ENCODE measurements at places on chromosomes 13 and 19. TPM values are rescaled to one million over a fixed set of nuclear protein-coding genes. Genes with fewer than 3 reads are reported as not detected.

- no peak for DNase-seq
Measured at GRCh38 chr13:41325752-41326151, 14.7 kb downstream of the NAA16 start.

UBE2L5 gene
- not detected for polyA plus RNA-seq

TNFSF13B gene
- 0.30 TPM for polyA plus RNA-seq

DNA sequence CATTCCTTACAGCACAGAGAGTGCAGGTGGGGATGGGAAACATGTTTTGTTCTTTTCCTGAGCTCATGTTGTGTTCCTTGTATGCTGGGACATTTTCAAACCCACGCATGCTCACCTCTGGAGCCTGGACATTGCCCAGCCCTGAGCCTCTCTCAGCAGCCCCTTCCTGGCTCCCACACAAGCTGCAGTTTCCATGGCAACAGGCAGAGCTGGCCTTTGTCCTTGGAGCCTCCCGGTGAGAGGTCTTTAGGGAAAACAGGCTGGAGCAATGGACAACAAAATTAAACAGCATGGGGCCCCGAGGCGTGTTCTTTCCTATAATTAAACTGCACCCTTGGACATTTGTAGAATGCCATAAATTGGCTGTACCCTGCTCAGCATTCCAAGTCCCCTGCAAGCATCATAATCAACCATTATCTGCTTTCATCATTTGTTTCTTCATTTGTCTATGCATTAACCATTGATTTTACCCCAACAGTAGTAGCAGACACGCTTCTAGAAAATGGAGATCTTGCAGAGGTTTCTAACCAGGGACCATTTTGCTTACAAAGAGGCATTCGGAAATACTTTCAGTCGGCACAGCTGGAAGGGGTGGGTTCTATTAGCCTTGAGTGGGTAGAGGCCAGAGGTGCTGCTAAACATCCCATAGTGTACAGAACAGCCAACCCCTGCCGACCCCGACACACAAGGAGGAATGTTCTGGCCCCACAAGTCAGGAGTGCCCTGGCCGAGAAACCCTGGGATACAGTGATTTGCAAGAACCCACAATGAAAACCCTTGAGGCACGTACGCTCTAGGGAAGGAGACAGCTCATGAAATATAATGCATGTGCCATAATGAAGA is 133.4 kb upstream of the PEG3 start:
- peak; percentile 94 for DNase-seq

DNA sequence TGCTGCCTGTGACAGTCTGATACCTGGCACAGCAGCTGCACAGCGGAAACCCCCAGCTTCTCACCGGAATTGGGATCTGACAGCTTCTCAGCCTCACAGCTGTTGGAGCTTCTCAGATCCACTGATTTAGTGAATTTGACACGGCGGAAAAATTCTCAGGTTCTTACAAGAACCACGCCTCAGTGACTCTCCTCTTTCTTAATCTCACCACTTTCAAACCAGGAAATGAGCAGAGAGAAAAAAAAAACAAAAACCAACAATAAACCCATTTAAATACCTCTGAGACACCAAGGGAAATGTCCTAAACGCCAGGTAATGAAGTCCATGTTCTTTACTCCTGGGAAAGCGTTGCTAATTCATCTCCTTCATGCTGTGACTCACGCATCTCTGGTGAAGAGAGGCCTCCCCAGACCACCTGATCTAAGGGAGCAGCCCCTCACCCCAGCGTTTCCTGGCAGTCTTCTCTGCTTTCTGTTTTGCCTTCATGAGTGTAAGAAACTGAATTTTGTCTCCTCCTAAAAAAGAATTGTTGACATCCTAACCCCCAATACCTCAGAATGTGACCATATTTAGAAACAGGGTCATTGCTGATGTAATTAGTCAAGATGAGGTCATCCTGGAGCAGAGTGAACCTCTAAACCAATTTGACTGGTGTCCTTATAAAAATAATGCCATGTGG is 15.9 kb upstream of the IZUMO2 start:
- DNase-seq: no peak

- DNase-seq: peak; percentile 30
Measured at GRCh38 chr19:19531951-19532805, 3.5 kb downstream of the YJEFN3 start.

DNA sequence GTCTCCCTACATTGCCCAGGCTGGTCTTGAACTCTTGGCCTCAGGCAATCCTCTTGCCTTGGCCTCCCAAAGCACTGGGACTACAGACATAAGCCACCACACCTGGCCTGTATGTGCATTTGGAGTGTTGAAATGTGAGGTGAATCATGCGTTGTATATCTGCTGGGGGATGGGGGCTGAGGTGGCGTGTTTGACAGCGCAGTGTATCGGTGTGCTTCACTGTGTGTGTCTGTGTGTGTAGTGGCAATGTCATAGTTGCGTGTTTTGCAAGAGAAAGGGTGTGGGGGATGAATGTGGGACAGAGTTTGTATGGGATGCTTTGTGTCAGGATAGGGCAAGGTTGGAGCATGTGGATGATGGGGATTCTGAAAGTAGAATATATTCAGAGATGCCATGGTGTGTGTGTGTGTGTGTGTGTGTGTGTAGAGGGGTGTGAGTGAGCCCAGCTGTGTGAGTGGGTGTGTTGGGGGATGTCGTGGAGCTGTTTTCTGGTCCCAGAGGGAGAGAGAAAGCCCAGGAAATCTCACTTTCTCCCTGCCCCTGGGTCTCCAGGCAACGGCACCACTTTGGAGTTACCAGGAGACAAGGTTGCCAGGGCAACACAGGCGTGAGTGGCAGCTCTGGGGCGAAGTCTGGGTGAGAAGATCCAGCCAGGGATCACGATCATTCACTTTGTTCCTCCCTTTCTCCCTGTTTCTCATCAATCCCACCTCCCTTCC is 1.1 kb upstream of the SWSAP1 start:
- DNase-seq: no peak

DNA sequence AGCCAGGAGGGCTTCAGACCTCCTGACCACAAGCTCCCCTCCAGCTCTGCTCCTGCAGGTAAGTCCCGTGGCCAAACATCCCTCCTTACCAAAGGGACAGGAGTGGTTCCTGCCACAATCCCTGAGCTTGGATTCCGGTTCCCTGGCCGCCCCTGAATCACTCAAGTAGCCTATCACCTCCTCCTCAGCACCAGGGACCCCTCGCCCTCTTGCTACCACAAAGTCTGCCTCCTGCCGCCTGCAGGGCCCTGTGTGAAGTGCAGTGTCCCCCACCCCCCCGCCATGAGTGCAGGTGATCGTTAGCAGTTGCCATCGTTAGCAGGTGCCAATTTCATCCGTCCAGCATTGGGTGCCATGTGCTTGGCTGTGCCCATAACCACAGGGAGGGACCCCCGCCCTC is 40.8 kb upstream of the RANBP3 start:
- DNase-seq: no peak

DNA sequence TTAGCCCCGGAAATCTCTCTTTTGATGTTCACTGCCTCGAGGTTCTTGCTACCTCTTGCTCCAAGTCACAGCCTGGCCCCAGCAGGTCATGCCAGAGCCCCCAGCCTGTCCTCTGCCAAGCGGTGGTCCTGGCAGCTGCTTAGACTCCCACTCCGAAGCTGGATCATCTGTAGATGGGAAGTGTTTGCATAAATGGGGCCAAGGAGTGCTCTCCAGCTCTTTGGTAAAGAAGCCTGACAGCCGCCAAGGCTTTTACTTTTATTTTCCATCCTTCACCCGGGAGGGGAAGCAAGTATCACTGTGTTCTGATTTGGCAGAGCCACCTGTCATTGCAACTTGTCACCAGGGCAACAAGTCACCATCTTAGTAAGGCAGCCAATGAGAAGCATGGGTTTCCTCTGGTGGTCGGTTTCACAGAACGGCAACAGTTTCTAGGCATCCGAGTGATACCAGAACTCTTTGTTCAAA is 10.6 kb upstream of the RETN start:
- DNase-seq: no peak

GRCh38 chr13:43782686-43783085 is 4.1 kb downstream of the ENOX1 start:
- no peak for DNase-seq

GRCh38 chr19:48975947-48976847 is 11.1 kb downstream of the FTL start:
- DNase-seq: no peak

MAP4K1 gene
- 0.35 TPM for polyA plus RNA-seq

GRCh38 chr19:39846678-39847486 is 703 bp upstream of the FBL start:
- no peak for DNase-seq

GRCh38 chr13:41973247-41973741 is 12.4 kb upstream of the VWA8 start:
- DNase-seq: no peak

ZNF613 gene
- polyA plus RNA-seq: 3.7 TPM
